Non-pigmented ciliary epithelial cell (primary cell): ENCODE measurements at places on chromosomes 16 and 17.

- peak; percentile 93 for DNase-seq
Observed at GRCh38 chr16:22397464-22397863, 23.0 kb upstream of the CDR2 start.

- DNase-seq: no peak
Observed at GRCh38 chr17:18016426-18016825, 22.5 kb downstream of the ATPAF2 start.

GRCh38 chr17:51289696-51290111 is 29.4 kb downstream of the UTP18 start:
- DNase-seq: no peak

DNA sequence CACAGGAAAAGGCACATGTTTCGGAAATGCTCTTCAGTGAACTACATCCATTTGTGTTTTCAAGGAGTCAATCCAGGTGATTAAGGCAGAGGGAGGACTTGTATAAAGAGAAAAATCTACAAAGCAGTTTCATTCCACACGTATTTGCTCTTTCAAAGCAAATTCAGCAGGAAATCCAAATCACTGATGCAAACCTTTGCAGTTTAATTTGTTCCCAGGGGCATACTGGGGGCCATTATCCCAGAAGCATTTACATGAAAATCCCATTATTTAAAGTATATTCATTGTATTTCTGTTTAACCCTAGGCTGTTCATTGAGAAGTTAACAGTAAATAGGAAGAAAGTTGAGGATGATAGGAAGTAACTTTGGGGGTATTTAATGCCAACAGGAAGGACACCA is 147.9 kb downstream of the PMP22 start:
- DNase-seq: no peak

GRCh38 chr16:66315210-66315825 is 51.2 kb upstream of the CDH5 start:
- DNase-seq: peak; percentile 20

DNA sequence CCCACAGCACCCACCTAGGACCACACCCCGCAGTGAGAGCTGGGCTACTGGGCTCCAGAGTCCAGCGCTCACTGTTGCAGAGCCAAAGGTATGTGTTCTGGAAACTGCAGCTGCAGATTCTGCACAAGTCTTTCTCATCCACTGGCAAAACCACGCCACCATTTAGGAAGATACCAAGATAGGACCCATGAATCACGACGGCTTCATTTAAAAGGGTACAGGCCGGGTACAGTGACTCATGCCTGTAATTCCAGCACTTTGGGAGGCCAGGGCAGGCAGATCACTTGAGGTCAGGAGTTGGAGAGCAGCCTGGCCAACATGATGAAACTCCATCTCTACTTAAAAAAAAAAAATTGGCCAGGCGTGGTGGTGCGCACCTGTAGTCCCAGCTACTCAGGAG is 18.8 kb downstream of the FOXF1 start:
- DNase-seq: no peak

GRCh38 chr17:19991252-19991885 is 13.7 kb upstream of the AKAP10 start:
- DNase-seq: no peak

DNA sequence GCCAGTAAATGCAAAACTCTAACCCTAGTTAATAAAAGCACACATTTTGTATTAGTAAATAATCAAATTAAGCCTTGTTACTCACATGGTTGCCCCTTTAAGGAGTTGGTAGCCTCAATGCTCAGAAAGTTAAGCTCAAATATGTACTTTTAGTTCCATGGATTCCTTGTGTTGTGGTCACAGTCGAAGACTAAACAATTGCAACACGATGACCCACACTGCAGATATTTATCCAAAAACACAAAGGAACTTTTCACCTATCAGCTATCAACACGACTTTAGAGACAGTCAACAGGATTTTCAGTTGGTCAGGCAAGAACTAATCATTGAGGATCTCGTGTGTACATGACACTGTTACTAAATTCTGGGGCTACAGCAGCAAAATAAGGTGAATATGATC is 47.4 kb upstream of the NUDT7 start:
- DNase-seq: peak; percentile 76

- no peak for DNase-seq
Observed at GRCh38 chr17:76531486-76532038, 5.9 kb downstream of the CYGB start.

DNA sequence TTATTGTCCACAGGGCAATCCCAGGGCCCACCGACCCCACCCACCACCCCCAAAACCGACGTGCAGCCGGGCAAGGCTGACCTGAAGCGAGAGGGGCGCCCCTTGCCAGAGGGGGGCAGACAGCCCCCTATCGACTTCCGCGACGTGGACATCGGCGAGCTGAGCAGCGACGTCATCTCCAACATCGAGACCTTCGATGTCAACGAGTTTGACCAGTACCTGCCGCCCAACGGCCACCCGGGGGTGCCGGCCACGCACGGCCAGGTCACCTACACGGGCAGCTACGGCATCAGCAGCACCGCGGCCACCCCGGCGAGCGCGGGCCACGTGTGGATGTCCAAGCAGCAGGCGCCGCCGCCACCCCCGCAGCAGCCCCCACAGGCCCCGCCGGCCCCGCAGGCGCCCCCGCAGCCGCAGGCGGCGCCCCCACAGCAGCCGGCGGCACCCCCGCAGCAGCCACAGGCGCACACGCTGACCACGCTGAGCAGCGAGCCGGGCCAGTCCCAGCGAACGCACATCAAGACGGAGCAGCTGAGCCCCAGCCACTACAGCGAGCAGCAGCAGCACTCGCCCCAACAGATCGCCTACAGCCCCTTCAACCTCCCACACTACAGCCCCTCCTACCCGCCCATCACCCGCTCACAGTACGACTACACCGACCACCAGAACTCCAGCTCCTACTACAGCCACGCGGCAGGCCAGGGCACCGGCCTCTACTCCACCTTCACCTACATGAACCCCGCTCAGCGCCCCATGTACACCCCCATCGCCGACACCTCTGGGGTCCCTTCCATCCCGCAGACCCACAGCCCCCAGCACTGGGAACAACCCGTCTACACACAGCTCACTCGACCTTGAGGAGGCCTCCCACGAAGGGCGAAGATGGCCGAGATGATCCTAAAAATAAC is 3.0 kb downstream of the SOX9 start:
- DNase-seq: no peak

DNA sequence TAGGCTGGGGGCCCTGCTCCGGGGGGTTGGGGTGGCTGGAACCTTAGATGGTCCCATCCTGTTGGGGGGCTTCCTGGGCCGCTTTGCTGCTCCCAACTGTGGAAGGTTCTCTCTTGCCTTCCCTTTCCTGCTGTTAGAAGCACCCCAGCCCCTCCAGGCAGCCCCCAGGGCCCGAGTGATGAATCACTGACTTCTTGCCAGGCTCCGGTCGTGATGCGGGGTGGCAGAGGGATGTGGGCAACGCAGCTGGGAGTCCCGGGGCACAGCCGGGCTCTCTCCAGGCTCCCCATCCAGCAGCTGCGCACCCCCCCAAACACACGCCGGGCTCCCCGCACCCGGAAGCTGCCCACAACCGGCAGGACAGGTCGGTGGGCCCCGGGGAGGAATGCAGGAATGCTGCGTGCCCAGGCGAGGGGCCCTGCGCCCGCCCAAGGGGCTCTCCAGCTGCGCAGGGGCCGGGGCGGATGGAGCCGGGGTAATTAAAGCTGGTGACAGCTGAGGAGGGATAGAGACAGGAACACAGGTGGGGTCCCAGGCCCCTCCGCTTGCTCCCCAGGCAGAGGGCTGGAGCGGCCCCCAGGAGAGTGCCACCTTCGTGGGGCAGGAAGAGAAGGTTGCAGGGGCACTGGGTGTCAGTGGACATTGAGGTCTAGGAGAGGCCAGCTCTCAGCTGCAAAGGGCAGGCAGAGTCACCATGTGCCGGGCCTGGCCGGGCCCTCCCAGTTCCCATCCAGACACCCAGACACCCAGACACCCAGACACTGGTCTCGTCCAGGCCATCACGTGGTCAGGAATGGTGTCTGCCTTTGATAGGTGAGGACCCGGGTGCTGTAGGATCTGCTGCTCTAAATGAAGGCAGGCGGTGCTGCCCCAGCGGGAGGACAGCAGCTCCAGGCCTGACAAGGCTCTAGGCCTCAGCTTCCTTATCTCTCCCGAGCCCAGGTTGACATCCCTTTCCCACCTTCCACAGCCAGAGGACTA is 15.0 kb upstream of the SLC38A10 start:
- DNase-seq: no peak

DNA sequence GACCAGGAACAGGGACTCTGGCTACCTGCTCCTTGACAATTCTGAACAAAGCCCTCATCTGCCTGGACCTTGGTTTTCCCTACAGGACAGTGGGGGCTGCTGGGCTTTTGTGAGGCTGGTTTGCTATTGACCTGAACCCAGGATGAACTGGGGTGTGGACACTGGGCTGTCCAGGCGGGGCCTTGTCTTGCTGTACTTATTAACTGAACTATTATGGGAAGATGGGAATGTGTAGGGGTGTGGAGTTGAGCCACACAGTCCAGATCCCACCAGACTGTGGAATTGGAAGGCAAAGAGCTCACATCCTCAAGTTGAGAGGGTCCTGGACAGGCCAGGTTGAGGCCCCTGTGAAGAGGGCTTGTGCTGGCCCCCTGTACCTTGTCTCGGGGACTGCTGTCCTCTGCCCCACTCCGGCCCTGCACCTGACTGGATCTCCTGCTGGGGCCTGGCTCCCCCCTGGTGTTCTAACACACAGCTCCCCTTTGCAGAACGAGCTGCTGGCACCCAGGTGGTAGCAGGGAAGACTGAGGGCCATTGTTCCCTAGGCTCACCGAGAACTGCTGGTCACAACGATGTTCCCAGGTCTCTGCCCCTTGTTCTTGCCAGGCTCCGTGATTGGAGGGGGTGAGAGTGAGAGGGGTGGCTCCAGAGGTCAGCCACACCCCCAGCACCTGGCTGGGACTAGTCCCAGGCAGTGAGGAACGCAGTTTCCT is 51.8 kb upstream of the CDC42EP4 start:
- no peak for DNase-seq

DNA sequence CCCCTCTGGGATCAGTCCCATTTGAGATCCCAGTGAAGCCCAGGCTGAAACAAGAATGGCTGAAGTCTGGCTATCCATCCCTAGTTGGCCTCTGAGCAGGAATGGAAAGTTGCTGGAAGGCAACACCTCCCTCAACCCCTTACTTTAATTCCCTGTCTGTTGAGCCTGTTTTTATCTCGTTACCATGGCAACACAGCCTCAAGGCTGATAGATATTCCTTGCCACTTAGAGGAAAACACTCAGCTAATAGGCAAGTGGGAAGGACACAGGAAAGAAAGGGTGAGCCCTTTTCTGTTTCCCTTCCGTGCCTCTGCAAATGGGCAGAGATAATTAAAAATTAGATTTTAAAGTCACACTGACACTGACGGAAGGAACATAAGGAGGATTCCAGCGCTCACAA is 75.5 kb upstream of the CLEC3A start:
- no peak for DNase-seq

DNA sequence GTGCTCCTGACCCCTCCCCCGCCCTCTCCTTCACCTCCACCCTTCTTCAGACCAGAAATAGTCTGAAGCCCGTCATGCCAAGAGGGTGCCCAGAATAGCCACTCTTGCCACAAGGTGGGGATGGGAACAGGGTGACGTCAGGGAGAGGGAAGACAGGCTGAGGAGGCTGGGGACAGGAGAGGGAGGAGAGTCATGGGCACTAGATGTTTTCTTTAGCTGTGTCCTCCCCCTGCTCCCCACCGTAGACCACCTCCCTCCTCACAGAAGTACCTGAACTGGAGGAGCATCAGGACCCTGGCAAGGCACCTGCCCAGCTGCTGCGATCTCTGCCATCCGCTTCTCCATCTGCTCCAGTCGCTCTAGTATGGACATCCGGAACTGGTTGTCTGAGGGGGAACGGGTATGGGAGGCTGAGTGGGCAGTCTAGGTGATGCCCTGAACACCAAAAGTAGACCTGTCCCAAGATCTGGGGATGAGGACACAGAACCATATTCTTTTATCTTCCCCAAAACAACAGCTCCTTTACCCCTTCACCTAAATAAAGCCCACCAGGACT is 6.6 kb upstream of the SPAG7 start:
- no peak for DNase-seq

DNA sequence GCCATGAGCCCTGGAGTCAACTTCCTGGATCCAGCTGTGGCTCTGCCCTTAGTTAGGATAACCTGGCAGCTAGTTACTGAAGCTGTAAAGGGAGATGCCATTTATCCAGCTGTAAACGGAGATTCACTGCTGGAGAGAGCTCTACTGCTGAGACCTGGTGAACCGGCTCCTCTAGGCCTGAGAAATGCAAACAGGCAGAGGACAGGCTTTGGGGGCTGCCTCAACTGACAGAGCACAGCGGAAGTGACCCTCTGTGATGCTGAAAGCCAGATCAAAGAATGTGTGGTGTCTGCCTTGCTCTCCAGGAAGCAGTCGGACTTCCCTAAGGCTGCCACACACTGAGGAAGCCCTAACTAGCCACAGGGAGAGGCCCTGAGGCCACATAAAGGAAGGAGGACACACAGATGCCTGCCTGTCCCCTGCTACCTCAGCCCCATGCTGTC is 21.9 kb upstream of the GPRC5C start:
- no peak for DNase-seq

DNA sequence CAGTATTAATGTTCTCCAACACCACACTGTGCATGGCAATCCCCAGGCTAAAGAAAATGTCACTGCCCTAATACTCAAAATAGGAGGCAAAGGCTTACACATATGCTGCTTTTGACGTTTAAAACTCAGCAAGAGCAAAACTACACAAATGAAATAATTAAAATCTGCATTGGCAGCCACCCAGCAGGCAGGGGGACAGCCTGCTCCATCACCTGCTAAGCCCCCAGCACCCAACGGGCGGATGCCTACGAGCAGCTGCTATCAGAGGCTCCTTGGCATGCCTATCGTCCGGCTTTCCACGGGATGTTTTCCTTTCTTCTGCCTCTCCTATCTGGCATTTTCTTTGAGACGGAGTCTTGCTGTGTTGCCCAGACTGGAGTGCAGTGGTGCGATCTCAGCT is 337.5 kb downstream of the SOX9 start:
- DNase-seq: no peak

- peak; percentile 17 for DNase-seq
Observed at GRCh38 chr17:74671031-74671771, 41.5 kb downstream of the CD300LF start.

DNA sequence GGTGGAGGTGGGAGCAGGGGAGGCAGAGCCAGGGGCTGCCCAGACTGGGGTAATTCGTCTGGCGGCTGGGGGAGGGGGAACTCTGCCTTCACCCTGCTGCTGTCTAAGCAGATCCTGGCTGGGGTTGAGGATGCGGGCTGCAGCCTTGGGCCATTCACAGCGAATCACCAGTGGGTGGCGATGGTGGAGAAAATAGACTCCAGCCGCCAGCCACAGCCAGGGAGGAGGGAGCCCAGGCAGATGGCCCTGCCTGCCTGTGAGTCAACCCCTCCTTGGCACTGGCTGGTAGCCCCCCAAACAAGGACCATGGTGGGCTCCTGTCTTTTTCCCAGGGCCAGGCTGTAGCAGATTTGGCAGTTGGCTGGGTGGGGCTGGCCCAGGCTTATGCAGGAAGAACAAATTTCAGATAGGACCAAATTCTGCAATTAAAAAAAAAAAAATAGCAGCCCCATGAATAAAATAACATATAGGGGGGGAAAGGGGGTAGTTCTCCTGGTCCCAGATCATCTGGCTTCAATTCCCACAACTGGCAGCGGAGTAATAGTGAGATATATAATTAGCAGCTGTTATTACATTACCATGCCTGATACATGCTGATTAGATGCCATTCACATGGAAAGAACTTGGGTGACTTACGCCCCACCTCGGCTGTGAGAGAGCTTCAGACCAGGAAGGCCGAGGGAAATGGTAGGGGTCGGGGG is 41.5 kb upstream of the CDH5 start:
- no peak for DNase-seq
